ENCODE measurements at places on chromosomes 7 and 10. TPM values are rescaled to one million over a fixed set of nuclear protein-coding genes. Genes with fewer than 3 reads are reported as not detected.

The CRYGN gene
- total RNA-seq: 0.74 TPM

DNA sequence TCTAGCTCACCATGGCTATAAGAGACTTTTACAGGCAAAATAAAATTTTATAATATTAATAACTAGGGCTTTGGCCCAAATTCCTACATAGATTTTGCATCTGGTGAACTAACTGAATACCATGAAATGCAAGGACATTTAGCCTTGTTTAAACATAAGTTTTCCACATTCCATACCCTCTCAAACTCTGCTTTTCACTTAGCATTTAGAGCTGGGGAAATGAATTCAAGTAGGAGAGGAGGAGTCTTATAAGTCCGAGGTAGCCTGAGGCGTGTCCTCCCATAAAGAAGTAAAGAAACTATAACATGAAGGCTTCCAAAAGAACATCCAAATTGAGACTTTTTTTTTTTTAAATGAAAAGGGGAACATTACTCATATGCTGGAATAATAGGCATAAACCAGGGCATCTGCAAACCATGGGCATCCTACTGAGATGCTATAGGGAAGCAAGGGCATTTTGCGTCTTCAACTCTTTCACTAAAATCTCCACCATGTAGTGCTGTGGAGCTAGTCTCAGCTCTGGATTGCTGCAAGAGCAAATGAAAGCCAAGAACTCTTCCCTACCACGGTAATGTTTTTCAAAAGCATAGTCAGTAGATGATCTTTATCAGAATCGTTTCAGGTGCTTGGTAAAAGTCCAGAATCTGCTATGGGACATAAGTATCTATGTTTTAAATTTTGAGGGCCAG, 79.1 kb downstream of the PALS2 start:
- DNase-seq: no peak

The ETV1 gene
- total RNA-seq: 7.4 TPM

- no peak for DNase-seq
Measured at GRCh38 chr10:43124574-43125273, 13.5 kb upstream of the CSGALNACT2 start.

- no peak for DNase-seq
Measured at GRCh38 chr10:118808601-118809356, 54.0 kb upstream of the CACUL1 start.

GRCh38 chr7:141511676-141512396, 39.4 kb upstream of the AGK start:
- DNase-seq: no peak

DNA sequence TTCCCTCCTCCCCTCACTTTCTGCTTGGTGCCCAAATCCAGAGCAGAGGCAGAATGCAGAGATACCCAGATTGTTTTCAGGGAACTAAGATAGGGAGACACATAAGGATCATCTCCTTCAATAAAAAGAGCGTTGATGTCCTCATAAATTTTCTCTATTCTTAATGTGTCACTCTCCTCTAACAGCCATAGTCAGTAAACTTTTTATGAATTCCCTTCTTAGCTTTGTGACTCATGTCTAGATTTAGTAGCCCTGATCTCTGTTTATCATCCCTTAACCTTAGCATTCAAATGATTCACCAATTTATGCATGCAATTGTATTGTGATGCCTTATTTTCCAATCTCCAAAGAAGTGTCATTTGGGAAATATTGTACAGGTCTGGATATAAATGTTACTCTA, 995.5 kb upstream of the C7orf33 start:
- DNase-seq: no peak

DNA sequence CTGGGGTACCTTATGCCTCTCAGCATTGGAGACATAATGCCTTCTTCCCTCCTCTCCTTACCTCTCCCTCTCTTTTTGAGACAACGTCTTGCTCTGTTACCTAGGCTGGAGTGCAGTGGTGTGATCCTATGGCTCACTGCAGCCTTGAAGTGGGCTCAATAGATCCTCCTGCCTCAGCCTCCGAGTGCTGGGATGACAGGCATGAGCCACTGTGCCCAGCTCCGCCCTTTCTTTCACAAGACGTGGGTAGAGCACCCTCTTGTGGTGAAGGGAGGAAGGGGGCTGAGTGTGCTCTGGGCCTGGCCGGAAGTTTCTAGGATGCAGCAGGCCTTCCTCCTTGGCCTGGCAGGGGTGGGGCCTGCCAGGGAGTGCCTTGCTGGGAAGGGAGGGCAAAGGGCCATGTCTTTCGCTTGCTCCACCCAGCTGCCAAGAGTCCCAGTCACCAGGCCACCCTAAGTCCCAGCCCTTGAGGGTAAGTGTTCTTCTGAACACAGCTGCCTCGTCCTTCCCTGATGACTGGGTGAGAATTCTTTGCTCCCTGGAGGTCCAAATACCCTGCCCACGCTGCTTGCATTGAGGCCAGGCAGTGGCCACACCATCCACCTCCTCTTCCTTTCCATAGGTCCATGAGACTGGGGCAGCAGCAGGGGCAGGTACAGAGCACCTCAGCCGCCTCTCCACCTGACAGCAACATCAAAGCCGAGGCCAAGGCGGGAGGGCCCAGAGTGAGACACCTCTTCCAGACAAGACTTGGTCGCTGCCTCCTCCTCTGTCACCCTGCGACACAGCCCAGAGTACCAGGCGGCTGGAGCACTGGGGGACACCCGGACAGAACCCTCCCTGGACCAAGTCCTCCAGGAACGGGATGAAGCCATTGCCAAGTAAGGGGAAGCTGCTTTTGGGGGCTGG, 3.7 kb downstream of the ABHD11 start:
- peak; percentile 94 for DNase-seq

DNA sequence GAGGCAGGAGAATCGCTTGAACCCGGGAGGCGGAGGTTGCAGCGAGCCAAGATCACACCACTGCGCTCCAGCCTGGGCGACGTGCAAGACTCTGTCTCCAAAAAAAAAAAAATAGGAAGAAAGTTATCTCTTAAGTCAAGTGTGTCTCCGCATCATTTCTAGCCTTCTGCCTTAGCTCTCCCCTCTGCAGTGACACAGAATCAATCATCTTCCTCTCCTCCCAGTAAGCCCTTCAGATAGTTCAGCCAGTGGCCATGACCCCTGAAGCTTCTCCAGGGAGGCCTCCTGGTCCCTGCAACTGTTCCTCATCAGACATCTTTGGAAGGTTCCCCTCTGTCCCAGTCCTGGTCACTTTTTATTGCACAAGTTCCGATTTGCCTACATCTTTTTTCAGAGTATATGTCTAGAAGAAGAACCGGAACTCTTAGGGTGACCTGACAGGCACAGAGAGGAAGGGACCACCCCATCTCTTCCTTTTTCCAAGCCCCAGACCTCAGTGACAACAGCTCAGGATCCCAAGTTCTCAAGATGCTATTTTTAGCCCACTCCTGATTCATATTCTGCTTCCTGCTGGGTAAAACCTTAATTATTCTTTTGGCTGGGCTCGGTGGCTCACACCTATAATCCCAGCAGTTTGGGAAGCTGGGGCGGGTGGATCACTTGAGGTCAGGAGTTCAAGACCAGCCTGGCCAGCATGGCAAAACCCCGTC, 6.6 kb upstream of the RHBDD2 start:
- DNase-seq: no peak

DNA sequence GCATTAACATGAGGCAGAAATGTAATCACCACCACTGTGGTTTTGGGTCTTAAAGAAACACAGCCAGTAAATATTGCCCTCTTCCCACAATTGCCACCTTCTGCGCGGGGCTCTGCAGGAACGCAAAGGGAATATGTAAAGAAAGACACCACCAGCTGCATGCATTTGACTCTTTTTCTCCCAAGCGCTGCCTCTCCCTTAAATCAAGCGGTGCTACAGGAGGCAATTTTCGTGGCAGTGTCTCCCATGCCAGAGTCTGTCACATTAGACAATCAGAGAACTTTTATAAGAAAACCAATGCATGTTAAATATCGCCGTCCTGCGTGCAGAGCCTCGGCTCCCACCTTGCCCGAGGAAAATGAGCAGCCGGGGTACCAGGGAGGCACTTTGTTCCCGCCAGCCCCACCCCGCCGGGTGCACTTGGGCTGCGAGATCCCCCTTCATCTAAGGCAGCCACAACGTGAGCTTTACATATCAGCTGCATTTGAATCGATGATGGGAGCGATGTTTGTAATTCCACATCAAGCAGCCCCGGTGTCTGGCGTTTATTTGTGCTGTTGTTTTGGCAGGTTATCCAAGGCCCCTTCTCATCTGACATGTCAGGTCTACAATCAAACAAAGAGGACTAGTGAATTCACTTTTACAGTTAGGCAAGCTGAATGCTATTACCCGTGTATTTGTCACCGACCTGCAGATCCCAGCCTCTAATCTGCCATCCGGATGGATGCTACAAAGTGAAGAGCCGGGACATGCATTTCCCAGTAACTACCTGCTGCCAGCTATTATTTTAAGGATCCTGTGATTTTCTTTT, 72.3 kb upstream of the MGMT start:
- no peak for DNase-seq

The APBB1IP gene
- total RNA-seq: 0.21 TPM

DNA sequence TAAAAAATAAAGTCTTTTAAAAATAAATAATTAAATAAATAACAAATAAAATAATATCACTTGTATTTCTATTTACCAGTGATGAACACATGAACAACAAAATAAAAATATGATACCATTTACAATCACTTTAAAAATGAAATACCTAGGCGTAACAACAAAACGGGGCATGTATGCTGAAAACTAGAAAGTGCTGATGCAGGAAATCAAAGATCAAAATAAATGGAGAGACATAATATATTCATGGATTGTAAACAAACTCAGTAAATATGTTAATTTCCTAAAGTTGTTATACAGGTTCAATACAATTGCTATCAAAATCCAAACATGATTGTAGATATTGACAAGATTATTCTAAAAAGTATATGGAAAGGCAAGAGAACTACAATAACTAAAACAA, 19.2 kb upstream of the SFTPA2 start:
- no peak for DNase-seq

- no peak for DNase-seq
Measured at GRCh38 chr10:118978998-118979350, 50.5 kb upstream of the NANOS1 start.

DNA sequence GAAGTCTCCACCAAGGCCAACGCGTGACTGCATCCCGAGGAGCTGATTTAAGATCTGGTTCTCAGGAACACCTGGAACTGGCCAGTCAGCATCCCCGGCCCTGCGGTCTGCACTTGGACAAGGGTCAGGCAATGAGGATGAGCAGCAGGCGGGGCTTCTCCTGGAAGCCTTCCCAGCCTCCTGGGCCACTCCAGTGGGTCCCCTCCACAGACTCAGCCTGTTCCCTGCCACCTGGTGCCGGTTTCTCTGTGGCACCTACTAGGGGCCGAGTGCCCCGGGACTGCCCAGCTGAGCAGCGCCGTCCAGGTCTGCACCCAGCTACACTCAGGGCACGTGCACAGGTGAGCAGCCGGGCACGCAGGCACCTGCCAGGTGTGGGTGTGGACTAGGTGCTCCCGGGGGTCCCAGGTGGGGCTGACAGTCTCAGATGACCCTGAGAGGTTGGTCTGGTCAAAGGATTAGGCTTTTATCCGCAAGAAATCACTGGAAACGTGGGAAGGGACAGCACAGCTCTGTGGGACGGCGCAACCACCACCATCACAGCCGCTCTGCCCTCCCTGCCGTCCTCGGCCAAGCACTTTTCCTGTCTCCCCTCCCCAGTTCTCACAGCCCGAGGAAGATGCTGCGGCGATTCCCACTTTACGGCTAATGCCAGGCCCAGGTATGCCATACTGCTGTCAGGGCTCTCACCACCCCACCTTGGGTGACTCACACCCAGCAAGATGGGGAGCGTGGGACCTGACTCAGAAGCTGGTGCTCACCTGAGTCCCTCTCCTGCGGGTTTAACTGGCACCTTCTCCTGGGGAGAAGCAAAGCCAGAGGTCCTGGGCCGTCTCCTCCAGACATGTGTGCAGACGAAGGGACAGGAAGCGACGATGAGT, 166.0 kb downstream of the RNF216 start:
- DNase-seq: no peak

The LAMB4 gene
- total RNA-seq: not detected

The PON3 gene
- total RNA-seq: 1.2 TPM

GRCh38 chr10:5165738-5166137, 19.2 kb downstream of the AKR1C8 start:
- DNase-seq: no peak

The NCF1 gene
- not detected for total RNA-seq

DNA sequence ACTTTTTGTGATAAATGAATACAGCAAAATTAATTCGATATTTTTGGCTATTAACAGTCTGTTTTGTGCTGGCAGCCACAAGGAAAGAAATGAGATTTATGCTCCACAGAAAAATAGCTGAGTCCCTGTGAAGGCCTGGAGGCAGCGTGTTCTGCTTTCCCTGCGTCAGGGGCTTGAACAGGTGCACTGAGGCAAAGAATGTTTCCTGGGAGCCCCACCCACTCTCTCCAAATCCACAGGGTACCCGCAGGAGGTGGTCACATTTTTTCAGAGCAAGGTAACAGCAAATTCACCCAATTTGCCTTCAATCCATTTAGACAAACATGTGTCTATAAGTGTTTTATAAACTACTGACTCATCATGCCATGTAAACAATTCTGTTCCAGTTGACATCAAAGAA, 308.1 kb downstream of the TCERG1L start:
- DNase-seq: no peak

The SPDYE11 gene
- not detected for total RNA-seq

DNA sequence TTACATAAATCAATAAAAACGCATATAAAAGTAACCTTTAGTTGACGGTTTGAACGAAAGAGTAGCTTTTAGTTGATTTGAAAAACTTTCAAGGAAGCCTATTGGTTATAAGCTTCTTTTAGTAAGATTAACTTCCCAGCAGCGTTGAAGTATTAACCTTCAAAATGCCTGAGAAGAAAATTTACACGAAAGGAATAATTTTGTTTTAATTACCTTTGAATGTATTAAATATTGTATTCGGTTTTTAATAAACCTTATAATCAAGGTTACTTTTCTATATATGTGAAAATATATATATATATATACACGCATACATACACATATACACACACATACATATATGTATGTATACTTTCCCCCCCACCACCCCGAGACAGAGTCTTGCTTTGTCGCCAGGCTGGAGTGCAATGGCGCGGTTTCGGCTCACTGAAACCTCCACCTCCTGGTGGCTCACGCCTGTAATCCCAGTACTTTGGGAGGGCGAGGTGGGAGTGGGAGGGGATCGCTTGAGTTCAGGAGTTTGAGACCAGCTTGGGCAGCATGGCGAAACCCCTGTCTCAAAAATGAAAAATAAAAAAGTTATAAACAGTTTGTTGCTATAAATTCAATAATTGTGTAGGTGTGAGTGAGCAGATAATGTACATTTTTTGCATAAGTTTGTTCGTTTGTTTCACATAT, 57.6 kb upstream of the EZH2 start:
- DNase-seq: peak; percentile 82

- no peak for DNase-seq
Measured at GRCh38 chr7:88106434-88106833, 113.4 kb downstream of the SRI start.

The ACTL6B gene
- total RNA-seq: not detected

GRCh38 chr10:70271996-70272924, 11.5 kb downstream of the NPFFR1 start:
- no peak for DNase-seq

The RNF32 gene
- 3.5 TPM for total RNA-seq

- peak; percentile 43 for DNase-seq
Measured at GRCh38 chr7:134034652-134035051, 92.5 kb upstream of the LRGUK start.

The CPA4 gene
- total RNA-seq: 3.1 TPM

- DNase-seq: no peak
Measured at GRCh38 chr7:70098133-70098561, 499.9 kb downstream of the AUTS2 start.

The POU6F2 gene
- total RNA-seq: not detected

The NEBL gene
- 32.3 TPM for total RNA-seq

- DNase-seq: no peak
Measured at GRCh38 chr10:109259293-109259692, 664.0 kb downstream of the XPNPEP1 start.

All from Panc1 (cell line).